Activated CD8-positive, alpha-beta memory T cell treated with anti-CD3 and anti-CD28 coated beads for 4 hours (primary cell): ENCODE measurements at places on chromosomes 2 and 18.

DNA sequence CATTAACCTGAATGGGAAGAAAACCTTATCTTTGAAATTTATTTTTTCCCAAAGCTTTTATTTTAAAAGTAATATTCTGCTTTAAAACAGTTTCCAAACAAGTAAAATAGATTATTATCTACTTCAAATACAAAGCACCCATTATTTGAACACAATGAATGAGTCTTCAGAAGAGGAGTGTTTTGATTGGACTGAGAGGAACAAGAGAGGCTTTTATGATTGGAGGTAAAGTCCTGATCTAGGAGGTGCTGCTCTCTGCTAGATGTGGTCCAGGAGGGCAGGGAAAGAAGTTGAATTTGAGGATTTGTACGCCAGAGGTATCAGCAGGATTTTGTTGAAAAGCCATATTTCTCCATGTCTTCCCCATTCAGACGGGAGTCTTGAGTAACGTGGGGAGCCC, 900.7 kb downstream of the SOCS6 start:
- DNase-seq, result no peak

DNA sequence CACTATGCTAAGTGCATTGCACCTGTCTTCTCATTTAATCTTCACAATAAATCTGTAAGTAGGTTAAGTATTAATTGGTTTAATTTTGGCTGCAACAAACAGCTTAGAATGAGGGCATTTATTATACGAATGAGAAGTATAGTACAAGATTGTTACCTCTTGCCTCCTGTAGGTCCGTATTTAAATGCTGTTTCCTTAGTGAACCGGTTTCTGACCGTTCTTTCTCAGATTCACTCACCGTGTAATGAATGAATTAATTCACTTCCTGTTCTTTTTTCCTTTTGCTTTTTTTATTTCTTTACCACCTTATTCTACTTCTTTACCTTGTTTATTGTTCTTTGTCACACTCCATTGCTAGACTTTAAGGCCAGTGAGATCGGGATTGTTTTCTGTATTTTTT, 153.8 kb upstream of the RASGRP3 start:
- DNase-seq, result no peak

- DNase-seq, result no peak
These were observed 99.3 kb upstream of the GPR45 start for GRCh38 chr2:105142239-105142638.

DNA sequence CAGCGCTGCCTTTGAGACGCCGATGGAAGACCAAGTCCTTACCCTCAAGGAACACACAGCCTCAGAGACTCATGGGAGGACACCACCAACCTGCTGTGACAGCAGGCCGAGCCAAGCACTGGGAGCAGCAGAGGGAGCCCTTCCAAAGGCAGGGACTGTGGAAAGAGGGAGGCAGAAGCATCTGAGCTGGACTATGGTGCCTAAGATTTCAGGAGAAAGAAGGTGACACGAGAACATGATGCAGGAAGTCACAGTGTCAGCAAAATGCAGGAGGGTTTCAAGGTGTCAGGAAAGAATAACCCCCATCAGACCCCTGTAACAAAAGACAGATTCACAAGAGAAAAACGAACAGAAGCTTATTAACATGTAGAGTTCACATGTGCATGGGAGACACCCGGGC, 24.2 kb upstream of the COX7A2L start:
- DNase-seq, result no peak

DNA sequence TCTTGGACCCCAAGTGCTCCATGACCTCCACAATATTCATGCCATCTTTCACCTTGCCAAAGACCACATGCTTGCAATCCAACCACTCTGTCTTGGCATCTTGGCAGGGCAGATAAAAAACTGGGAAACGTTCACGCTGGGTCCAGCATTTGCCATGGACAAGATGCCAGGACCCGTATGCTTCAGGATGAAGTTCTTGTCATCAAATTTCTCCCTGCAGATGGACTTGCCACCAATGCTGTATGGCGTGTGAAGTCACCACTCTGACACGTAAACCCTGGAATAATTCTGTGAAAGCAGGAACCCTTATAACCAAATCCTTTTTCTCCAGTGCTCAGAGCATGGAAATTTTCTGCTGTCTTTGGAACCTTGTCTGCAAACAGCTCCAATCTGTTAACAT, 21.5 kb downstream of the CNOT11 start:
- no peak for DNase-seq

DNA sequence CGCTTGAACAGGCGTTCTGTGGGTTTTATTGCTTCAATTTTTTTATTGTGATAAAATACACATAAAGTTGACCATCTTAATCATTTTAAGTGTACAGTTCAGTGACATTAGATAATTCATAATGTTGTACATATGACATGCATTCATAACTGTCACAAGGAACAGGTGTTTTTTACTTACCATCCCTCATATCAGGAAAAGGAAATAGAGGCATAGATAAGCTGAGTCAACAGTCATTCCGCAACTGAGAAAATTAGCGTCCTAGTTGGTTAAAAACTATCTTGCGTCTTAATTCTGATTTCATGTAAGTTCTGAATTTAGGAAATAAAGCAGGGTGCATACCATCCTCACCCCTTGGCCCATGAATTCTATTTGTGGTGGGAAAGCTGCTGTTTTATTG, 36.5 kb downstream of the PLB1 start:
- no peak for DNase-seq

GRCh38 chr18:35095983-35096676, 54.9 kb downstream of the MAPRE2 start:
- DNase-seq, result no peak

GRCh38 chr2:148458171-148458570, 186.4 kb upstream of the EPC2 start:
- DNase-seq, result no peak

GRCh38 chr18:48359626-48360025, 49.6 kb downstream of the ZBTB7C start:
- DNase-seq, result no peak

DNA sequence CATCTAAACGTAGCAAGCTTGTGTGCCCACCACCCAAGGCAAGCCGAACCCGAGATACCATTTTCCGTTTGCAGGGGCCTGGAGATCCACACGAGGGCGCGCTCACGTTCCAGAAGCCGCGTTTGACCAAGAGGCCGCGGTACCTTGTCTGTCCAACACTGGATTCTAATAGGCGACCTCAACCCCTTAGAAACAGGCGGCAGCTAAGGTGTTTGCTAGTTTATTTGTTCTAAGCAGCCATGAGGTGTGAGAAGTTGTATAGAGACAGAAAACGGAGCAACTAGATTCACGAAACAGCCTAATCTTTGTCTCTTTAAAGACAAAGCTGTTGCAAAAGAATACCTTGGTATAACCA, 4.2 kb downstream of the HOXD11 start:
- no peak for DNase-seq

DNA sequence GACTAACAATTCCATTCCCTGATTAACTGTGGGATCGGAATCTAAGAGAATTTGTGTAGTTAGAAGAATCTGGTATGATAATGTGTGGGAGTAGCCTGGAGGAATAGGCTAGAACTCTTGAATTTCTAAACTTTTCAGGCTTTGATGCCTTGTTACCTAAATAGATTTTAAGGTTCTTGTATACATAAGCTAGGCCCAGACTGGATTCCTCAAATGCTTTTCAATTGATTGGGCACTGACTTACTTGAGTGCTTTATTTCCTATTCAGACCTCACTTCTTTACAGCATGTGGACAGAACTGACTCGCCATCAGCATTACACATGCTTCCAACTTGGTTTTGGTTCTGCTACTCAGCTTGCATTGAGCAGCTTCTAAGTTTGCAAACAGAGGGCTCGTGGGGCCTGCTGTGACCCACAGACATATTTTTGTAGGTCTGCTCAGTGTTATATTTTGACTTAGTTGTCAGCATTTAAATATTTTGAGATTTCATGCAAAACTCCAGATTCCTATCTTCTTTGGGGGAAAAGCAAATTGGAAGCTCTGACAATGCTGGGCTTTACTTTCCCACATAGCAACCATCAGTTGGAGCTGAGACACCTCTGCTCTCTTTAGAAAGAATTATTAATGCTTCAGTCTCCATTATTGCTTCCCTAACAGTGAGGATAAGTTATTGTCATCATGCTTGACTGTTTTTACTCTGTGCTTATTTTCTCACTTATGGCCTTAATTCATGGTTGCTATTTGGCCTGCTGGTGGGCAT, 5.7 kb downstream of the PARD3B start:
- DNase-seq, result no peak

DNA sequence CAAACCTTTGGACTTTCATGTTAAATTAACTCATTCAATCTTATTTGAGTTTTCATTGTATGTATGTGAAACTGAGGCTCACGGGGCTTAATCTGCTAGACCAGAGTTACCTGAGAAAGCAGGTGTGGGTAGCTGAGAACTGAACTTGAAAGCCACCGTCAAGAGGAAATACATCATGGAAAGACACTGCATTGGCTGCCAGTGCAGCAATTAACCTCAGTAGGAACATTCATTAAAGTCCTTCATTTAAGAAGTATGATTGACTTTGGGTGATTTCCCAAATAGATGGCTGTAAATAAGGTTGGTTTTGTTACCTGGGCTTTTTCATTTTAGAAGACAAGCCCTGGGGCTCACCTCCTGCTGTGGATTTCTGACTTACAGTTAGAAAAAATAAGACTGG, 36.5 kb upstream of the MGAT5 start:
- no peak for DNase-seq

DNA sequence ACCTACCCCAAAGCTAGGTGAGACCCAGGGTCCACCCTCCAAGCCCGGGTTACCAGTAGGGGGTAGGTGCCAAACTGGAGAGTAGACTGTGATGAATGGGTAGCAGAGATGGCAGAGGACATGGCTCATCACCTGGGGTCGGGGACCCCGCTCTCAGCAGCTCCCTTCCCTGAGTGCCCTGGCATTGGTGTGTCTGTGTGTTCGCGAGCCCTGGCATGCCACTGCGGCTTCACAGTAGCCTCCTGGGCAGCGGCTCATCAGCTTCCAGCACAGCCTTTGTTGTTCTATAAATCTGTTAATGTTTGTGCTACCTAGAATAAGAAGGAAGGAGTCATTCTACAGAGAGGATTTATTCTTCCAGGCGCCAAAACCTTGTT, 62.6 kb upstream of the ALPP start:
- DNase-seq, result no peak
